Neural progenitor cell (in vitro differentiated cells): ENCODE measurements at places on chromosomes 6 and 20. TPM values are rescaled to one million over a fixed set of nuclear protein-coding genes. Genes with fewer than 3 reads are reported as not detected.

CLPSL2 gene
- total RNA-seq, result 1.4 TPM in 1 of 2 replicates, not detected in the other

GRCh38 chr6:138032571-138032970 is 74.6 kb downstream of the PERP start:
- DNase-seq, result no peak

DNA sequence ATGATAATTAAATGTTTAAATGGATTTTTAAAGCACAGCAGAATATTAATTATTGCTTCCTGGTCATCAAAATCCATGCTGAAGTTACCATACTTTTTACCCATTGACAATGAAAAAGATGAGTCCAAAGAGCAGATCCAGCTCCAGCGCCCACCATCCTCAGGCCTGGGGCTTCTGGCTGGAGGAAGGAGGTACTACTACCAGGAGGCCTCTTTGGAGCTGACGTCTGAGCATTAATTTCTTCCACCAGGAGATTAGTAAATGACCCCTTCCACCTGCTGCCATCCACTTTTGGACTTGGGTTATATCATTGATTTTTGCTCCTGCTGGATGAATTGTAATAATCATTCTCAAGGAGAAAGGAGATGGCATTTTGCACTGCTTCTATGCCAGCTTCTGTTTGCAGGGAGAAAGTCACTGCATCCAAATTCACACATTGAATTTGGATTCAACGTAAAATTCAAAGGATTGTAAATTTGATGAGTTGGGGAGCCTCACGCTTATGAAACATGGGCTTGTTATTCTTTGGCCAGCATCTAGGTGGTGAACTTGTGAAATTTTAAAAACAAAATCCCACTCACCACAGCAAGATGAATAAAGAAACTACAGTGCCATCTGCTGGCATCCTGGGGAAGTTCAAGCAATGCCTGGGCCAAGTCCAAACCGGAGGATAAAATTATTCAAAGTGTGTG is 121.8 kb downstream of the SASH1 start:
- DNase-seq, result peak; percentile 62

- no peak for DNase-seq
Measured at GRCh38 chr6:15569035-15569995, 93.5 kb downstream of the DTNBP1 start.

GRCh38 chr6:19715167-19715551 is 122.0 kb upstream of the ID4 start:
- DNase-seq, result peak; percentile 47

HDGFL1 gene
- total RNA-seq, result not detected in 2 replicates

DNA sequence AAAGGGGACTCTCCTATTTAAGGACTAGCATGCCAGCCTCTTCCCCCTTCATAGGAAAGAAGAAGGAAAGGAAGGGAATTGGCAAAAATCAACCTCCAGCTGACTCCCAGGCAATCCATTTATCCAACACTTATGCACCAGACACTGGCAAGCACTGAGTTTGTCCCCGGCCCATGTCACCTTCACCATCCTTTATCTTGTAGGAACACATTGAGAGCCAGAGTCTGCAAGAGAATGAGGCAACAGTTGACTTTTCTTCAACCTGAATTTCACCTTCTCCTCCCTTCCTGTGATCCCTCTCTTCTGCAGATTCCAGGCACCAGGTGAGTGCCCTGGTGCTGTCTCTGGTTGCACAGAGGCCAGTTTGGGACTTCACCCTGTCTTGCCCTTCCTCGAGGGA is 264.3 kb upstream of the ECI2 start:
- no peak for DNase-seq

SLC22A3 gene
- total RNA-seq, result 0.06 and 0.07 TPM in 2 replicates

TRIM40 gene
- total RNA-seq, result not detected in 2 replicates

DNA sequence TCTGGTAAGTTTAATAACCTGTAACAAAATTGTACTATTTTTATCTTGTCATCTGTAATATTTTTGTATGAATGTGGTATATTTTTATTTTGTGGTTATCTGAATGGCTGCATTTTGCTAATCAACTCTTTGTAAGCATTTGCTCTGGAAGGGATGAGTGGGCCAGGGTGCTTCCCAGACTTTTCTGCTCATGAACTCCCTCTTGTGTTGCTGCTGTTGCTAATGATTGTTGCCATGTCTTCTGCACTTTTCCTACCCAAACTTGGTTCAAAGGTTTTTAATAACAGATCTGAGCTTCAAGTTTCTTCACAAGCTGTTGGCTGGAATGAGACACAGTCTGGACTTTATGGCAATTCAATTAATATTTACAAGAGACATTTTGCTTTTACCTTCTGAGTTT is 1005.7 kb downstream of the HACE1 start:
- peak; percentile 10 for DNase-seq

CPXM1 gene
- total RNA-seq, result 76.3 and 169 TPM in 2 replicates

XKR7 gene
- total RNA-seq, result 0.07 and 0.19 TPM in 2 replicates

GRCh38 chr6:144447472-144447871 is 162.3 kb downstream of the UTRN start:
- no peak for DNase-seq

GRCh38 chr6:21666853-21667681 is 73.5 kb downstream of the SOX4 start:
- peak; percentile 87 for DNase-seq

KIF3B gene
- total RNA-seq, result 16.8 and 20.9 TPM in 2 replicates

GTSF1L gene
- not detected in 2 replicates for total RNA-seq

DNA sequence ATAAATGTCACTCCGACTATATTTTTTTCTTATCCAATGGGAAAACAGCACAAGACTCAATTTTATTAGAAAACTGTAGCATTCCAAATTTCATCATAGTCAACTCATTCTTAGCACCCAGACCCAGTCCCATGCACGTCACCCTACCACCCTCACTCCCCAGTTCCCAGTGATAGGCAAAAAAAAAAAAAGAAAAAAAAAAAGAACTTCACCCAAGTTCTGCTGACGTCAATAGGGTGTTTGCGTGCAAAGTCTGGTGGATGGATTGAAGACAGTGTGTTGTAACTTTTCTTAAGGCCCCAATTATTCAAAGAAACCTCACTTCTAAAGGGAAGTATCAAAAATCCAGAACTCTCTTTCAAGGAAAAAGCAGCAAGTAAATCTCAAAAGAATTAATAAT is 213.9 kb upstream of the PRDM1 start:
- no peak for DNase-seq

GRCh38 chr6:134293659-134294161 is 24.2 kb downstream of the SGK1 start:
- DNase-seq, result no peak

DNA sequence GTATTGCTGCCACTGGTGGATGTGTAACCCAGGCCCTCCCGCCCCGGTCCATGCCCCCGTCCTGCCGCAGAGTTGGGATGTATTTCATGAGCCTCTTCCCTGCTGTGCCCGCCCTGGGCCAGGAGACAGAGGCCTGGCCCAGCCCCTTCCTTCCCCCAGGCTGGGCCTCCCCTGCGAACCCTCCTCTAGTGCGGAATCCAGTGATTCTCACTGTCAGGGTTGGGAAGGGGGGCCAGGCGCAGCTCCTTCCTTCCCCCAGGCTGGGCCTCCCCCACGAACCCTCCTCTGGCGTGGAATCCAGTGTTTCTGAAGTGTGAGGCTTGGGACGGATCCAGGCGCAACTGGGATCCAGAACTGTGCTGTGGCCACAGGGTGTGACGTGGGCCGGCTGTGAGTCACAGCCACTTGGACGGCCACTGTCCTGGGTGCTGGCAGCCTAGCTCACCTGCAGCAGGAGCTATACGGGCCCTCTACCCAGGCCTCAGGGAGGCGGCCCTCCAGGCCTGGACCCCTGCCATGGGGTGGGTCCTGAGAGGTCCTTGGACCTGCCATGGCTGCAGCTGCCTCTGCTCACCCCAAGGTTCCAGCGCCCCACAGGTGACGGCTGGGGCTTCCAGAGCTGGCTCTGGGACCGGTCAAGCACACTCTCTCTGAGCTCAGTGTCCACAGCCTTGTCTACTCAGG is 28.3 kb downstream of the COL20A1 start:
- no peak for DNase-seq

DNA sequence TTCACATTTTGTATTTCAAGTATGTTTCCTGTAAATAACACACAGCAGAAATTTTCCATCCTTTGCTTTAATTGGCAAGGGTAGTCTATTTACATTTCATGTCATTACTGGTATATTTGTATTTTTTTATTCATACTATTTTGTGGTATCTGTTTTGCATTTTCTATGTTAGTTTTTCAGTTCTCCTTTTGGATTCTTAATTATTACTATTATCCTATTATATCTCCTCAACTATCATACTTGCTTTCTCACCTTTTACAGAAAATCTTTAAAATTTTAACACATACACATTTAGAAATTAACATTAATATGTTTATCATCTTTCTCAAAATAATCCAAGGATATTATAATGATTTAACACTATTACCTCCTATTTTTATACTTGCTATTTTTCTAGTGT is 918.3 kb upstream of the MAP3K7 start:
- DNase-seq, result no peak

- DNase-seq, result no peak
Measured at GRCh38 chr20:24862606-24863005, 86.5 kb upstream of the CST7 start.

DNA sequence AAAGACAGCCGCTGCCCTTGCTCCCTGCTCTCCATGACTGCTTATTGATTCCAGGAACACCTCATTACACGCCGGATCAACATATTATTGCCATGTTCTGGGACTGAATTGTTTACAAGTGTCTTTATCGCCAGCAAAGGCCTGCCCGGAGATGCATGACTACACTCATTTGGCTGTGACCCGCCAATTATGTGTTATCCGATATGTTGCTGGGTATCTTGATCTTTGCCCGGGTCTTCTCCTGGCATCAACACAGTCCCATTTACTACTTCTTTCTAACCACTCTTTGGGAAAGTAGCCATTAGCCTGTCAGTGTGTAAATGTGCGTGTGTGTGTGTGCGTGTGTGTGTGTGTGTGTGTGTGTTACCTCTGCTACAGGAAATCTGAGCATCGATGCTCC is 15.4 kb downstream of the LINC00237 start:
- no peak for DNase-seq

- no peak for DNase-seq
Measured at GRCh38 chr6:130164251-130164650, 58.5 kb downstream of the SAMD3 start.

GRCh38 chr20:47293631-47294030 is 62.9 kb downstream of the ZMYND8 start:
- DNase-seq, result no peak

ZSCAN16 gene
- total RNA-seq, result 8.4 and 17.7 TPM in 2 replicates

DNA sequence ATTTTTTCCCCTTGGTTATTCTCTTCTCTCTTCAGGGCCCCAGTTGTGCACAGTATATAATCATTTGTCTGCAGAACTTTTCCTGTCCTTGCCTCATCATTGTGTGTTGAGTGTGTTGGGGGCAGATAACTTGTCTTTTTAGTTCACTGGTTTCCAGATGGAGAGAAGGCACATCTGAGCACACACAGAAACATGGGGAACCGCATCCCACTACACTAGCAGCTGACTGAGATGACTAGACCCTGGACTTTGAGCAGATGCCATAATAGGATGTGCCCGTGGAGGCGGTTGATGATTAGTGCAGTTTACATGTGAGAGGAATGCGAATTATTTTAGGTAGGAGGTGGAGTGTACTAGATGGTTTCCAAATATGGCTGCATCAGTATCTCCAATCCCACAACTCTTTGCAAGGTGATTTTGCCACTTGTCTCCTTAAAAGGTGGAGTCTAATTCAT is 26.5 kb upstream of the SH3BGRL2 start:
- DNase-seq, result no peak

TINAG gene
- not detected in 2 replicates for total RNA-seq

GRCh38 chr6:152301765-152302568 is 335.2 kb downstream of the SYNE1 start:
- peak; percentile 92 for DNase-seq

LRFN2 gene
- total RNA-seq, result 0.40 TPM in 1 of 2 replicates, not detected in the other

EDN3 gene
- total RNA-seq, result 0.28 TPM in 1 of 2 replicates, not detected in the other
